ENCODE measurements at places on chromosomes 16 and 17.
A peak's percentile ranks its signal among the peaks of the same experiment; 100 is the strongest.

DNA sequence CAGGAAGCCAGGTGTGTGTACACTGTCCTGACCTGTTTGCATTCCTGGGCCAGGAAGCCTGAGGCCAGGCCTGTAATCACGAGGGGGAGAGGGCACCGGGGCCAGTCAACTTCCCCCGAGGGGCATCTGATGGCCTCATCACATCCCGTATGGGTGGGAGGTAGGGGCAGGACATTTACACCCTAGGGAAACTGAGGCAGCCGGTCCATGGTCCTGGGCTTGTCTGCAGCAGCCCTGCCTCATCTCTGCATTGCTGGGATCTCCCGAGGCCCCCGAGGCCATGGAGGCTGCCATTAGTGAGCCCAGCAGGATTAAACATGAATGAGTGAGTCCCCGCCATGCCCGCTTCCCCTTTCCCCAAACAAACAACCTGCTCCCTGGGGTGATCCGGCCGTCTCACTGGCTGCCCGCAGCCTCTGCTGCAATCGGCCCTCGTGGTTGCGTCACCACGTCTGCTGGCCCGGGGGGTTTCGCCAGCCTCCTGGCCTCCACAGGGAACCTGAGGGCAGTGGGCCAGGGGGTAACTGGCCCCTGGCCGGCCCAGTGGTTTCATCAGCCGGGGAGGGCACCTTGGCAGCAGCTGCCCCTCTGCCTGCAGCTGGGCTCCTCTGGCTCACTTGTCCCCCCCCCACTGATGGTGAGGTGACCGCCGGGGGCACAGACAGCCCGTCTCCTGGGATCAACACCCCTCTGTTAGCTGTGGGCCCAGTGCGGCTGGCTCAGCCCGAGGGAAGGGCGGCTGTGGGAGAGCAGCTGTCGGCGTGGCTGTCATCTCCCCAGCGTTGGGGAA, 88.3 kb upstream of the GSE1 start:
- DNase-seq: no peak

DNA sequence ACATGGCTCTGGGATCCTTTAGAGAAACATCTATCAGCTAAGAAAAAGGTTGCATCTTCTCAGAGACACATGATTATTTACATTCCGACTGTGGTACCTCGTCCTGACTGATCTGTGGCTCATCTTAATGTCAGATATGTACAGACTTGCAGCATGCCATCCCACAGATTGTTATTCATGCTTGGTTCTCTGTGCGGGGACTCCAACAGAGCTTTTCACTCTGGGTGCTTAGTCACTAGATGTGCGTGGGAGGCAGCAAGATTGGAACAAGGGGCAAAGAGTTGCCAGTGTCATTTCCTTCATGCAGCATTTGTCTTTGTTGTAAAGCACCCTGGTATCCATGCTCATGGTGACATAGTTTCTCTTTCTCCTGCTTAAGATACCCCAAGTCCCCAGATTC, 179.1 kb upstream of the CACNG5 start:
- DNase-seq: no peak

DNA sequence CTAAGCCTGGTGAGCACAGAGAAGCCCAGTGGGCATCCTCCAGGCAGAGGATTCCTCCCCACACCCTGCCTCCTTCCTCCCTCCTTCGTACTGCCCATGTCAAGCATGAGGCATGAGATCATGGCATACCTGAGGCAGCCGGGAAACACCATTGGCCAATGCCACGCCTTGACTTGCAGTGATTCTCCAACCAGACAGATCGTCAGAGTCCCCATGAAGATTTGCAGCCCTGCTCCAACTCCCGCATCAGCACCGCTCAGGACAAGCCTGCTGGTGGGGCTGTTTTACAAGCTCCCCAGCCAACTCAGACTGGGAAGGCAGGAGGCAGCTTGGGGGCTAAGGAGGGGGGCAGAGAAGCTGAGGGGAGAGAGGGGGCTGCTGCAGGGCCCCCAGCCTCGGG, 2.9 kb upstream of the KRT16 start:
- DNase-seq: no peak

DNA sequence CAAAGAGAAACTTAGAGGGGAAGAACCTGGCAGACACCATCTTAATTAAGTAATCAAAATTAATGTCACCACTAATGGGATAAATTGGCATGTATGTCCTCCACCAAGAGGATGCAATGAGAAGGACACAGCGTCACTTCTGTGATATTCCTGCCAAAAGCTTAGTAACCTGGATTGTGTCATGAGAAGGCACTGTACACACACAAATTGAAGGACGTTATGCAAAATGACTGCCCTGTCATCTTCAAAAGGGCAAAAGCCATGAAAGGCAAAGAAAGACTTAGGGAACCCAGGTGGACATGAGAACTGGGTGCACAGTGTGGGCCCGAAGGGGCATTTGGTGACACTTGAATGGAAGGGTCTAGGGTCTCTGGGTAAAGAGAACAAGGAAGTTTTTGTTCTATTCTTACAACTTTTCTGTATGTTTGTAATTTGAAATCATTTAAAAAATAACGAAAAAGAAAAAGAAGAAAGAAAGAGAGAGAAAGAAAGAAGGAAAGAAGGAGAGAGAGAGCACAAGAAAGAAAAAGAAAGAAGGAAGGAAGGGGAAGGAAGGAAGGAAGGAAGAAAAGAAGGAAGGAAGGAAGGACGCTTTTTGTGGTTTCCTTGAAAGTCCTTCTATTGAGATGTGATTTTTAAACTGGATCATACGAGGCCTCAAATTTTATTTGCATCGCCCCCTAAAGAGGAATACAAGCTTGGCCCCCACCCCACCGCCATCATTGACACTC, 4.0 kb upstream of the APOH start:
- no peak for DNase-seq

DNA sequence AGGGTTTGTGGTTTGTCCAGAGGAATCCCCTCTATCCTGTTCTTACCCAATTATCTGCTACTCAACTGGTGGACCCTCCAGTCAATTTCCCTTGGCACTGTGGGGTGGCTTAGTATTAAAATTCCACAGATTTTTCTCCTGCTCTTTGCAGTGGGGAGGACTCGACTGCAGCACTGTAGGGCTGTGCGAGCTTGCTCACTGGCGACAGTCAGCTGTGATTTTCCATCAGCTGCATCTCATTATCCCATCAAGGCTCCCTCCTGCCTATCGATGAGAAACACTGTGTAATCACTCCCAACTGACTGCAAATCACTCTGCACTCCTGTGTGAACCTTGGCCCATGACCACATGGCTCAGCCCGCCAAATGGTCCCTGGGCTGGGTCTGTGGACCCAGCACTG, 90.5 kb upstream of the MAF start:
- DNase-seq: no peak

- no peak for DNase-seq
Measured at GRCh38 chr16:471353-472198, 46.1 kb downstream of the RAB11FIP3 start.

DNA sequence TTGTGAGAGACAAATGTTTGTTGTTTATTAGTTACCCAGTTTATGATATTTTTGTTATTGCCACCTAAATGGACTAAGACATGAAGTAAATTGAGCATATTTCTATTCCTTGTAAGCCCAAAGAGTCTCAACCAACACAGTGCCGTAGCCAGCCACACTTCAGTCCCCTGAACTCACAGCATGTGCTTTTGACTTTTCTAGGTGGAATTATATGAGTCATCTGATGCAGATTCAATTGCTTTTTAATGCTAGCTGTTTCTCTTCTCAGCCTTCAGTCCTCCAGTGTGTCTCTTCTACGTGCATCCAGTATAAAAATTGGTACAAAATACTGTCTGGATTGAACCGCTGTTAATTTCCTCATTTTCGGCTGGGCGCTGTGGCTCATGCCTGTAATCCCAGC, 39.0 kb downstream of the IQCK start:
- no peak for DNase-seq

DNA sequence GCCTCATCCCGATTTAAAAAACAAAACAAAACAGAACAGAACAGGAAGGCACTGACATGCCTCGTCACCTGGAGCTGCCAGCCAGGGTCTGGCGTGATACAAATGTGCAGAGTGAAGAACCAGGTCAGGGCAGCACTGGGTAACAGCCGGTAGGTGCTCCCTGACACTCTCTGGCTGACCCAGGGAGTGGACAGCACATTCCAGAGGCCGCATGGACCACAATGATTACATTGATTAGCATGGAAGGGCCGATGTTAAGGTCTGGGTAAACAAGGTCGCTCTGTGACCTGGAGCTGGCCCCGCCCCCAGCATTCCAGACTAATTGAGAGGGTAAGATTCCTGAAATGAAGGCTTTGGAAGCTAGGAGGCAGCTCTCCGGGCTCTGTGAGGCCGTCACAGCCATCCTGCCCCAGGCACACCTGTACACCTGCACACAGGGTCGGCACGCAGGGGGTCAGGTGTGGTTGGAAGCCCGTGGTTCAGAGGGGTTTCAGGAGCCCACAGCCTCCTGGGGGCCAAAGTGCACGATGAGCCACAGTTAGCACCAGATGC, 21.4 kb downstream of the PIEZO1 start:
- no peak for DNase-seq

DNA sequence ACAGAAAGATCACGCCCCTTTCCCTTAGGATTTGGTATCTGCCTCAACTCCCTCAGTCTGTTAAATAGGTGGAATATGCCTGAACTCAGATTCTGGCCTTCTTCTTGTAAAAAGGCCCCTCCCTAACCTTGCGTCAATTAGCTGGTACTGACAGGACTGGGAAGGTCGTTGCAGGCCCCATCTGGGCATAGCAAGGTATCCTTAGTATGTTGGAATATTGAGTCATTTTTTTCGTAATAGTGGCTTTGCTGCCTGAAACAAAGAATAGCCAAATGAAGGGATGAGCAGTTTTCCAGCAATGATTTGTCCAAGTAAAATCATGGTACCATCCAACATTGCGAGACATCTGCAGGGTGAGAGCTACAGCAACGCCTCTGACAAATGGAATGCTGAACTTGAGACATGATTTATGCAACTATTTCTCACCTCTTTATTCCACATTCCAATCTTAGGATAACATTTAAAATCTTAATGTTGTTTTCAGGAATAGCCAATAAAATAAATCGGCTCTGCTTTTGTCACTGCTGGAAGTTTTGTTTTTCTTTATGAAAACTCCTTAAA, 39.3 kb upstream of the BRD7 start:
- DNase-seq: no peak

DNA sequence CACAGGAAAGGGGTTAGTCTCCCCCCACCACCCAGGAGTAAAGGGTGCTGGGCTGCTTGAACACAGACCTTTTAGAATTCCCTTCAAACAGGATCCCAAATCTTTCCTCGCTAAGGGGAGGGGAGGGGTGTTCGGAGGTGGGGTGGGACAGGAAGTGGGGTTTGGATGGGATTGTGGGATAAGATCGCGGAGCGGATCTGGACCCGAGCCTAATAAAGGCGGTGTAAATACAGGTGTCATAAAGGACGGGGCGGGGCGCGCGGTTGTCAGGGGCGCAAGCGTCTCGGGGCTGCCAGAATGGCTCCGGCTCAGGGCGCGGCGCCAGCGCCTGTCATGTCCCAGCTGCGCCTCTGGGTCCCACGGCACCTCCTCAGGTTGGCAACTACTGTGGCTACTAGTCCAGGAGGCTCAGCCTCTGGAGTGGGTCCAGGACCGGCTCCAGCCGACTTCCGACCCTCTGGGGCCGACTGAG, 59.8 kb upstream of the FBXO47 start:
- no peak for DNase-seq

DNA sequence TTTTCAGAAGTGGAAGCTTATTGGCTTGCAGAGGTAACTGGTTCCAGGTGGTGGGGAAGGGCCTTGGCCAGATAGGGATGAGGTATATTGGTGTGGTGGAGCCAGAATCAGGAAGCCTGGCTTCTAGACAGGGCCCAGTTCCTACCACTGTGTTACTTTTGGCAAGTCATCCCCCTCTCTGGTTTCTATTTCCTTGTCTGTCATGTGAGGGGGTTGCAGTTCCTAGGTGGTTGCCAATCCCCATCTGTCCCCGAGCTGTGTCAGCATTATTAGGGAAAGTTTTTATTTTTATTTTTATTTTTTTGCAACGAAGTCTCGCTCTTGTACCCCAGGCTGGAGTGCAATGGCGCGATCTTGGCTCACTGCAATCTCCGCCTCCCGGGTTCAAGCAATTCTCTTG, 3.0 kb downstream of the SMCR8 start:
- no peak for DNase-seq

GRCh38 chr16:20301840-20302239, 25.5 kb downstream of the GP2 start:
- DNase-seq: no peak

DNA sequence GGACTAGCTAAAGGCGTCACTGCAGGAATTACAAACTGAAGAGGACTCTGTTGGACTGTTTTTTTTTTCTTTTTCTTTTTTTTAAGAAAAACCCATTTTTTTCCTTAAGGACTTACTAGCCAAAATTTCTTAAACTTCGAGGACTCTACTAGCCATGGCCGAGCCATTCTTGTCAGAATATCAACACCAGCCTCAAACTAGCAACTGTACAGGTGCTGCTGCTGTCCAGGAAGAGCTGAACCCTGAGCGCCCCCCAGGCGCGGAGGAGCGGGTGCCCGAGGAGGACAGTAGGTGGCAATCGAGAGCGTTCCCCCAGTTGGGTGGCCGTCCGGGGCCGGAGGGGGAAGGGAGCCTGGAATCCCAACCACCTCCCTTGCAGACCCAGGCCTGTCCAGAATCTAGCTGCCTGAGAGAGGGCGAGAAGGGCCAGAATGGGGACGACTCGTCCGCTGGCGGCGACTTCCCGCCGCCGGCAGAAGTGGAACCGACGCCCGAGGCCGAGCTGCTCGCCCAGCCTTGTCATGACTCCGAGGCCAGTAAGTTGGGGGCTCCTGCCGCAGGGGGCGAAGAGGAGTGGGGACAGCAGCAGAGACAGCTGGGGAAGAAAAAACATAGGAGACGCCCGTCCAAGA, 878 bp downstream of the HEXIM1 start:
- peak; percentile 59 for DNase-seq

DNA sequence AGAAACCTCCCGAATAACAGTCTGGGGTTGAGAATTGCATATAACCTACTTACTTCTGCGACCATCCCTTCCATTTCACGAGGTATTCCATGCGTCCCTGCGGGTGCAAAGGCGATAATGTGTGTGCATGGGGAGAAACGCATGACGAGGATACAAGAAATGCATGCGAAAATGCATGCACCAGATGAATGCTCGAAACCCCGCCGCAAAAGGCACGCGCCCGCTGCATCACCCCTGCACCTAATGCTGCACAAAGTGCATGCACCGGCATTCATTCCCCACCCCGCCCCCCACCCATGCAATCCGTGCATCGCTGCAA, 474 bp downstream of the CBX8 start:
- no peak for DNase-seq

DNA sequence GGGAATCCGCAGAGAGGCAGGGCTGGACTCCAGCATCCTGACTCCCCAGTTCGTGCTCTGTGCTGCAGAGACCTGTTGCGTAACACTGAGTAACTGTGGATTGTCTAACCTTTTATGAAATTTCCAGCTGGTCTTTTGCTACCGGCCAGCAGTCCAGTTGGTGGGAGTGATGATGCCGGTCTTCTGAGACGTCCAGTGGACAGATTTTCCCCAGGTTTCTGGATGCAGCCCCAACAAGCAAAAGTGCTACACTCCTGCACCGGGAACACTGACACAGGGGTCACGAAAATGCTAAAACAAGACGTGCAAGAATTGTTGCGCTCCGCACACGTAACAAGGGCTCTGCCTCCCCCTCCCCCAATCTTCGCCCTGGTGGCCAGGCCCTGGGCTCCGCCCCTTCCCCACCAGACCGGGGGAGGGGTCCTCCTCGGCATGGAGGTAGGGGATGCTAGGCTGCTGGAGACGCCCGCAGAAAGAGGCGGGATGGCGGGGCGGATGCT, 701 bp upstream of the MRC2 start:
- no peak for DNase-seq

- DNase-seq: no peak
Measured at GRCh38 chr16:87648236-87648635, 45.9 kb downstream of the JPH3 start.

- no peak for DNase-seq
Measured at GRCh38 chr16:4609200-4610010, 5.3 kb downstream of the UBALD1 start.

- no peak for DNase-seq
Measured at GRCh38 chr16:57084996-57085395, 7.4 kb upstream of the CPNE2 start.
